ENCODE measurements at places on chromosomes 5 and 9. TPM values are rescaled to one million over a fixed set of nuclear protein-coding genes. Genes with fewer than 3 reads are reported as not detected.

GRCh38 chr9:129435291-129435690, 185.6 kb downstream of the C9orf50 start:
- DNase-seq: no peak

DNA sequence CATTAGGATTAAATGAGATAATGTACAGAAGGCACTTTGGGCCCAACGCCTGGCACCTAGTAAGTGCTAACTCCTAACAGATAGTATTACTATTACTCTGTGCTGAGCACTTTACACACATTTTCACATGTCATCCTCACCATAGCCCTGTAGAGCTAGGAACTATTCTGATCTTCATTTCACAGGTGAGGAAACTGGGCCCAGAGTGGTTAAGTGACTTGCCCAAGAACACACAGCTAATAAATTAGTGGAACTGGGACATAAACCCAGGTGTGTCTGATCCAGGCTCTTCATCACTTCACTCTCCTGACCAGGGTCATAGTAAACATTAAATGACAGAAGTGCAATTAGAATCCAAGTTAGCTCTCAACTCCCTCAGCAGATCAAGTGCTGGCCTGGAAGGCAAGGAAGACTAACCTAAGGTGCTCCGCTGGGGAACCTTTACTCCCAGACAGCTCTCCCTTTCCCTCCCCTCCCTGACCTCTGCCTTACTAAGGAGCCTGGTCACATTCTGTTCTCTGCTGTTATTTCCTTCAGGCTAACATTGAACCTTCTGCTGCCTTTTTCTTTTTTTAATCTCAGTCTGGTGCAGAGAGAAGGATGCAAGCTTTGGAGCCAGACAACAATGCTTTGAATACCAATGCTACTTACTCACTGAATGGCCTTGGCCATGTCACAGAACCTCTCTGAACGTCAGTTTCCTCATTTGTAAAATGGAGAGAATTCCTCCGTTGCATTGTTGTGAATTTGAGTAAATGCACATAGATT, 4.1 kb upstream of the ADRA1B start:
- DNase-seq: no peak

GRCh38 chr9:26326563-26326962, 566.0 kb downstream of the CAAP1 start:
- DNase-seq: no peak

ZDHHC11B gene
- 0.66 TPM for total RNA-seq

OTP gene
- total RNA-seq: not detected
